Muscle of leg (tissue), 16 donors: ENCODE measurements at places on chromosomes 5 and 9. TPM values are rescaled to one million over a fixed set of nuclear protein-coding genes. Genes with fewer than 3 reads are reported as not detected.

The KIF27 gene
- total RNA-seq: 6.3 TPM

The UBAP2 gene
- 58.4 TPM for total RNA-seq

The CDC20B gene
- total RNA-seq: not detected

The ARSI gene
- 6.8 TPM for total RNA-seq

The SVEP1 gene
- 28.5 TPM for total RNA-seq

The FGF1 gene
- total RNA-seq: 5.5 TPM

The PCDHGA9 gene
- 3.8 TPM for total RNA-seq

The FER gene
- total RNA-seq: 26.9 TPM

The SIT1 gene
- 0.09 TPM for total RNA-seq

The SPINK7 gene
- total RNA-seq: not detected

The SPATA31C1 gene
- 0.04 TPM for total RNA-seq

The ZNF484 gene
- 14.5 TPM for total RNA-seq

The AKNA gene
- 8.4 TPM for total RNA-seq

The RASEF gene
- 0.31 TPM for total RNA-seq

The VLDLR gene
- total RNA-seq: 18.9 TPM

The CEP72 gene
- total RNA-seq: 3.0 TPM

The PCDHB13 gene
- 1.9 TPM for total RNA-seq

The GFI1B gene
- total RNA-seq: 0.13 TPM

The GPSM1 gene
- 25.1 TPM for total RNA-seq

The NUTM2G gene
- total RNA-seq: not detected

The PAEP gene
- not detected for total RNA-seq

The OR13C9 gene
- 0.09 TPM for total RNA-seq

The GPR150 gene
- 0.09 TPM for total RNA-seq

The ACOT12 gene
- 0.18 TPM for total RNA-seq

The OR1Q1 gene
- not detected for total RNA-seq

The CEL gene
- total RNA-seq: 1.5 TPM

The CRB2 gene
- total RNA-seq: 0.04 TPM

The GFPT2 gene
- 11.3 TPM for total RNA-seq

The SH2D3C gene
- total RNA-seq: 12.4 TPM

The MAP1B gene
- total RNA-seq: 36.4 TPM

The TPD52L3 gene
- total RNA-seq: not detected

The TIMD4 gene
- total RNA-seq: 1.9 TPM

The TAF11L10 gene
- total RNA-seq: not detected

The MZB1 gene
- 0.62 TPM for total RNA-seq

The HAVCR2 gene
- 4.3 TPM for total RNA-seq
